ENCODE measurements at places on chromosomes 1 and 21. TPM values are rescaled to one million over a fixed set of nuclear protein-coding genes. Genes with fewer than 3 reads are reported as not detected.

AP4B1 gene
- total RNA-seq, result 19.7 TPM

DNA sequence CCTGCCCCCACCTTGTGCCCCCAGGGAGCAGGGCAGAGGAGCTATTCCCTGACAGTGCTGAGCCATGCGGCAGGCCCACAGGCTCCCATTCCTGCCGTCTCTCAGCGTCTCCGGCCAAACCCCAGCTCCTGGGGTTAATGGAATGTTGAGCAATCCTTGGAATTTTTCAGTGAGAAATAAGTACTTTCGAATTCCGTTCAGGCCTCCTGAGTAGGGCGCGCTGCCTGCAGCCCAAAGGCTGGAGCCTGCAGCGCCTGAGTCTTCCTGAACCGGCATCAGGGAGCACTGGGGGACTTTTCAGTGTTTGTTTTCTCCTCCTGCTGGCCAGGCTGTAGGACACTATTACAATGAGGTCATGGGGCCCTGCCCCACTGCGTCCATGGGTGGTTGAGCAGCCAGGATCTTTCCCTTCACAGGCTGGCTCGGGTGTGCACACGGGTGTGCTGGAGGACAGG is 33.3 kb upstream of the CSF1 start:
- peak; percentile 91 for DNase-seq
- H3K4me1 ChIP-seq, result peaks cover 83% of the 10 kb centered on the region
- no peaks in the 10 kb centered on the region for H3K36me3 ChIP-seq
- H3K27me3 ChIP-seq, result no peaks in the 10 kb centered on the region
- peak overlapping the region; percentile 18 for H3K4me3 ChIP-seq

GRCh38 chr21:44013380-44014088 is 1.4 kb downstream of the TRAPPC10 start:
- H3K4me1 ChIP-seq, result peaks cover 61% of the 10 kb centered on the region
- H3K36me3 ChIP-seq, result no peaks in the 10 kb centered on the region
- peak overlapping the region; percentile 90 for H3K27ac ChIP-seq
- no peaks in the 10 kb centered on the region for H3K27me3 ChIP-seq
- peak overlapping the region; percentile 84 for H3K4me3 ChIP-seq

TMPRSS15 gene
- total RNA-seq, result 1.3 TPM

PSMG1 gene
- 49.0 TPM for total RNA-seq

RNU1-1 gene
- total RNA-seq, result 2,650 TPM

FAM72B gene
- 2.5 TPM for total RNA-seq

- DNase-seq, result no peak
- H3K36me3 ChIP-seq, result no peaks in the 10 kb centered on the region
These were observed 44.3 kb downstream of the LAMC2 start for GRCh38 chr1:183230413-183230812.

DNA sequence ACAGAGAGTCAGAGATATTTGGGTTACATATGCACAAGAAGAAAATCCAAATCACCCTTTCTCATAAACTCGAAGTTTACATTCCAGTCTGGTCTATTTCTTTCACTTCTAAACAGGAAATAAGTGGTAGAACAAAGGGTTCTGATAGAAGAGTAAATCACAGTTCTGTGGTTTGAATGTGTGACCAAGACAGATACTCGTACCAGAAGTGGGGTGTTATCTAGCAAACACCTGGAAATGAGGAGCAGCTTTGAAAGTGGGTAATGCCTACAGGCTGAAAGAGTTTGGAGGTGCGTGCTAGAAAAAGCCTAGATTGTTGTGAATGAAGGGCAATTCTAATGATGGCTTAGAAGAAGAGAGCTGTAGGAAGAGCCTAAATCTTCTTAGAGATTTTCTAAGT is 74.7 kb downstream of the FH start:
- H3K4me3 ChIP-seq, result no peak overlapping the region
- peaks cover 3% of the 10 kb centered on the region for H3K36me3 ChIP-seq
- H3K27me3 ChIP-seq, result no peaks in the 10 kb centered on the region
- no peak for DNase-seq
- H3K4me1 ChIP-seq, result no peaks in the 10 kb centered on the region

GRCh38 chr1:60621368-60621851 is 461.0 kb upstream of the NFIA start:
- no peaks in the 10 kb centered on the region for H3K36me3 ChIP-seq
- no peaks in the 10 kb centered on the region for H3K27me3 ChIP-seq

DNA sequence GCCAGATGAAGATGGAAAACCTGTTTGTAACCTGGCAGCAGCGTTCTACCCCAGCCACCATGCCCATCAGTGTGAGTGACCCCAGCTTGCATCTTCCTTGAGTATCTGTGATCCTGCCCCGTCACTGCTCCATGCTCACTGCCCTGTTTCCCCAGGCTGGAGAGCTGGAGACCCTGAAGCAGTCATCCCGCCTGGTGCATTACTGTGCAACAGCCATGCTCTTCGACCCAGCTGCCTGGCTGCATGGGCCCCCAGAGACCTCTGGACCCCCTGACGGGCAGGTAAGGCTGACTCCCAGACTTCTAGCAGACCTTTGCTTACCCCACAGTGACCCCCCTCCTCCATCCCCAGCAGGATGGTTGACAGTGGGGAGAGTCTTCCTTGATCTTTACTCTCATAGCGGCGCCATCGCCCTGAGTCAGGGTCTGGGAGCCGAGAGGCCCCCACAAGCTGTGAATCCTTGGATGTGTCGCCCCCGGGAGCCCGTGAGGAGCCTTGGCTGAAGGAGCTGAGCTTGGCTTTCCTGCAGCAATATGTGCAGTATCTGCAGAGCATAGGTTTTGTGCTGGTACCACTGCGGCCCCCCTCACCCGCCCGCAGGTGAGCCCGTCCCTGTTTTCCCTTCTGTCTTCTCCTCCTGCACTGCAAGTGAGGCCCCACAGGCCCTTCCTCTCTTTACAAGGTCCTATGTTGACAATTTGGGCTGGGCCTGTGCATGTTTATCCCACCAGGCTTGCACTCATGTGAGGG is 10.4 kb downstream of the HYI start:
- H3K4me3 ChIP-seq, result no peak overlapping the region
- no peak overlapping the region for H3K27ac ChIP-seq
- peaks cover 35% of the 10 kb centered on the region for H3K36me3 ChIP-seq
- DNase-seq, result no peak

PPP2R5A gene
- 17.5 TPM for total RNA-seq

DNA sequence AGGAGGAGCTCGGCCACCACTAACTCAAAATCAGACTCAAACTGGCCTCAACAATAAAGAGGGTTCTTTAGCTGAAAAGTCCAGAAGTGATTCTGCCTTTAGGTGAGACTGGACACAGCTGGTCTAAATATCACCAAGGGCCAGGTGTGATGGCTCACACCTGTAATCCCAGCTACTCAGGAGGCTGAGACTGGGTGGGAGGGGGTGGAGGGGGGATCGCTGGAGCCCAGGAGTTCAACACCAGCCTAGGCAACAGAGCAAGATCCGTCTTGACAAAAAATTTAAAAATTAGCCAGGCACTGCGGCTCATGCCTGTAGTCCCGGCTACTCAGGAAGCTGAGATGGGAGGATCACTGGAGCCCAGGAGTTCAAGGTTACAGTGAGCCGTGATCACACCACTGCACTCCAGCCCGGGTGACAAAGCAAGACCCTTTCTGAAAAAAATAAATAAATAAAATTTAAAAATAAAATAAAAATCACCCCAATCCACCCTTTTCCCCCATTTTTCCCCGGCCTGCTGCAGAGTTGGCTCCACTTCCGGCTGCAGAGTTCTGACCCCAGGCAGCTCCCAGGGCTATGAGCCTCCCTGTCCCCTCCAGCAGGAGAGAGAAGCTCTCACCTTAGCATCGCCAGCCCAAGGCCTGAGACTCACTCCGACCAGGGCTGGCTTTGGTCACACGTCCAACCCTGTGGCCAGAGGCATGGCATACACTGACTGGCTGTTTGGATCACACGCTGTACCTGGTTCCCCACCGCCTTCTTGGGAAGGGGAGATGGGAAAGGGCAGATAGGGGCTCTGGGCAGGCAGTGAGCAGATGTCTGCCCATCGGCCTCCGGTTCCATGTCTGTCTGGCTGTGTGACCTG is 87.3 kb upstream of the IFFO2 start:
- no peaks in the 10 kb centered on the region for H3K36me3 ChIP-seq
- H3K27me3 ChIP-seq, result peaks cover 28% of the 10 kb centered on the region
- H3K27ac ChIP-seq, result no peak overlapping the region
- H3K4me1 ChIP-seq, result peaks cover 15% of the 10 kb centered on the region

GRCh38 chr1:213439703-213440102 is 388.7 kb downstream of the RPS6KC1 start:
- H3K27ac ChIP-seq, result no peak overlapping the region
- no peak overlapping the region for H3K4me3 ChIP-seq
- H3K27me3 ChIP-seq, result peaks cover 6% of the 10 kb centered on the region
- no peaks in the 10 kb centered on the region for H3K4me1 ChIP-seq

ZBED6 gene
- total RNA-seq, result 44.4 TPM

- DNase-seq, result no peak
- H3K27me3 ChIP-seq, result peaks cover 45% of the 10 kb centered on the region
- no peak overlapping the region for H3K27ac ChIP-seq
- H3K4me1 ChIP-seq, result no peaks in the 10 kb centered on the region
- H3K4me3 ChIP-seq, result no peak overlapping the region
- peaks cover 2% of the 10 kb centered on the region for H3K36me3 ChIP-seq
These were observed 14.3 kb downstream of the XCL2 start for GRCh38 chr1:168529518-168529917.

DNA sequence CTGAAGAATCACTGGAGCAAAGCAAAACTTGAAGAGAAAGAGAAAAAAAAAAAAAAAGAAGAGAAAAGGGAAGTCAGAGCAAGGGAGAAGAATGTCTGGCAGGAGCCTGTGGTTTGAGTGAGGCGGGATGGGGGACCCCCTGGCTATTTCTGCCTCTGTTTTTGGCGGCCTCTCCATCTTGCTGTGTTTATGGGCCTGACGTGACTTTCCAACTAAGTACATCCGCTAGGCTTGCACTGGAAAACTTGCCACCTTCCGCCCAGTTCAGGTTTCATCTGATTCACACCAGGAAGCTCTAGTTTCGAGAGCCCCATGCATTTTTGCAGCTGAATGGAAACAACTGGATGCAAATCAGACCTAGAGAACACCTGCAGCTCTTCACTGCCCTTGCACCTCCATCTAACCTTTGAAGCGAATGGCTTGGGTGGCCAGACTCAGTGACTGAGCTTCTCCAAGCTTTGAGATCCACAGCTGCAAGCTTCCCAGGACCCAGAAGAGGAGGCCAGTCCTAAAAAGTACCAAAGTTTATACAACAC is 28.0 kb downstream of the TBX15 start:
- peaks cover 2% of the 10 kb centered on the region for H3K4me1 ChIP-seq
- peaks cover 3% of the 10 kb centered on the region for H3K27me3 ChIP-seq
- no peak overlapping the region for H3K27ac ChIP-seq
- no peak overlapping the region for H3K4me3 ChIP-seq

DNA sequence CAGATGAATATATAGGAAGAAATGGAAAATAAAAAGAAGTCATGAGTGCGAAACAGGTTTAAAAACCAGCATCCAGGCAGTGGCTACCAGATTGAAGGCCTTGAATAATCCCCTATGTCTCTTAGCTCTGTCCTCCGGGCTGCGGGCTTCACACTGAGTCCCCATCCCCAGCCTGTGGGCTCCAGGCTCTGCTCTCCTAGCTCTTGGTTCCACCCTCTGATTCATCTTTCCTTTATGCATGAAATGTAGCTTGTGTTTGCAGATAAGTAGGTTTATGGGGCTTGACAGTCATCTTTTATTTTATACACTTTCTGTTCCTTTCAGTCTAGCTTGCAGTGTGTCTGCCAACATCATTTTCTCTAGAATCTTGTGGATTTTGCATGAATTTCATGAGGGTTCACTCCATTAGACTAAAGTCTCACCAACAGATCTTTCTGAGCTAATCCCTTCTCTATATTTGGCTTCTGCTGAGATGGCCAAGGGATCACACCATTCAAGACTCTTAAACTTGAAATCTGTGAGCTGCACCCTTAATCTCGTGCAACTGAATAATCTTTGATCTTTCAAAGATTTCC is 174.5 kb downstream of the PLPPR4 start:
- H3K4me3 ChIP-seq, result no peak overlapping the region
- no peaks in the 10 kb centered on the region for H3K4me1 ChIP-seq
- H3K27me3 ChIP-seq, result peaks cover 11% of the 10 kb centered on the region
- H3K36me3 ChIP-seq, result no peaks in the 10 kb centered on the region
- no peak for DNase-seq

- H3K27me3 ChIP-seq, result peaks cover 9% of the 10 kb centered on the region
- H3K27ac ChIP-seq, result no peak overlapping the region
- no peaks in the 10 kb centered on the region for H3K36me3 ChIP-seq
- no peak overlapping the region for H3K4me3 ChIP-seq
- DNase-seq, result no peak
These were observed 30.0 kb upstream of the RBM15 start for GRCh38 chr1:110309139-110309538.

DNA sequence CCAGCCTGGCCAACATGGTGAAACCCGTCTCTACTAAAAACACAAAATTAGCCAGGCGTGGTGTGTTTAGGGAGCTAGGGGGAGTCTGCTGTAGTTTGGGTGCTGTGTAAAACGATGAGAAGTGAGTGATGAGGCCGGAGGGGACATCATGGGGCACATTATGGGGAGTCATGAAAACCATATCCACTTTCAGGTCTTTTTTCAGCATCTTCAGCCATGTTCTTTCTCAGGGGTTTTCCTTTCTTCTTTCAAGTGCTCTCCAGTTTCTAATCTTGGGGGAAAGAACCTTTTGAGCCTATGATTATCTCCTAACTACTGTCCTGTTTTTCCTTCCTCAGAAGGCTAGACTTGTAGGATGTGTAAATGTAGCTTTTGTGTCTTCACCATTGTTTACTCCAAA is 14.4 kb downstream of the KDM4A start:
- no peak overlapping the region for H3K4me3 ChIP-seq
- H3K36me3 ChIP-seq, result peaks cover 80% of the 10 kb centered on the region
- no peak for DNase-seq
- no peak overlapping the region for H3K27ac ChIP-seq

FCER1G gene
- not detected for total RNA-seq

- H3K4me1 ChIP-seq, result no peaks in the 10 kb centered on the region
- H3K4me3 ChIP-seq, result no peak overlapping the region
- no peak overlapping the region for H3K27ac ChIP-seq
- no peak for DNase-seq
These were observed 664.5 kb upstream of the NR5A2 start for GRCh38 chr1:199362996-199363395.

GJA8 gene
- total RNA-seq, result not detected

GRCh38 chr1:206446688-206447421 is 23.4 kb upstream of the IKBKE start:
- H3K4me3 ChIP-seq, result no peak overlapping the region
- peaks cover 9% of the 10 kb centered on the region for H3K4me1 ChIP-seq
- DNase-seq, result no peak
- H3K36me3 ChIP-seq, result peaks cover 57% of the 10 kb centered on the region
- no peaks in the 10 kb centered on the region for H3K27me3 ChIP-seq

- peak overlapping the region; percentile 31 for H3K27ac ChIP-seq
- H3K4me1 ChIP-seq, result no peaks in the 10 kb centered on the region
These were observed 46.0 kb downstream of the VPS26C start for GRCh38 chr21:37220981-37221664.

SPAG17 gene
- total RNA-seq, result not detected

SLC30A10 gene
- not detected for total RNA-seq

SPATA17 gene
- 0.21 TPM for total RNA-seq

DNA sequence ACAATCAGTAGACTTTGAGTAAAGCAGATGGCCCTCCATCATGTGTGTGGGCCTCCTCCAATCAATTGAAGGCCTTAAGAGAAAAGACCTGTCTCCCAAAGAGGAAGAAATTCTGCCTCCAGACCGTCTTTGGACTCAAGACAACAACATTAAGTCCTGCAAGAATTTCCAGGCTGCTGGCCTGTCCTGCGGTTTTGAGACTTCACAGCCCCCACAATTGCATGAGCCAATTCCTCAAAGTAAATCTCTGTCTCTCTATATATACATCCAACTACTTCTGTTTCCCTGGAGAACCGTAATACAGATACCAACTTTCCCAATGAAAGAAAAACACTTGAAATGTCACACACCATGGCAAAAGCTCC is 16.4 kb downstream of the REG4 start:
- peaks cover 41% of the 10 kb centered on the region for H3K27me3 ChIP-seq
- DNase-seq, result no peak
- H3K4me3 ChIP-seq, result no peak overlapping the region
- H3K36me3 ChIP-seq, result no peaks in the 10 kb centered on the region
- no peak overlapping the region for H3K27ac ChIP-seq
